Right lobe of liver (tissue), 6 donors: ENCODE measurements at places on chromosomes 3 and 15.
A peak's percentile ranks its signal among the peaks of the same experiment; 100 is the strongest.

- no peaks in the 10 kb centered on the region for H3K36me3 ChIP-seq
- no peaks in the 10 kb centered on the region for H3K4me1 ChIP-seq
- H3K4me3 ChIP-seq, result peak overlapping the region; percentile 20
- no peak for DNase-seq
- no peak overlapping the region for H3K27ac ChIP-seq
These were observed 1.4 kb downstream of the PLCB2 start for GRCh38 chr15:40306371-40306770.

GRCh38 chr3:176274161-176274560 lies 923.1 kb downstream of the TBL1XR1 start:
- no peak overlapping the region for H3K27ac ChIP-seq
- no peaks in the 10 kb centered on the region for H3K27me3 ChIP-seq
- H3K4me1 ChIP-seq, result no peaks in the 10 kb centered on the region
- no peak overlapping the region for H3K4me3 ChIP-seq
- H3K36me3 ChIP-seq, result no peaks in the 10 kb centered on the region

DNA sequence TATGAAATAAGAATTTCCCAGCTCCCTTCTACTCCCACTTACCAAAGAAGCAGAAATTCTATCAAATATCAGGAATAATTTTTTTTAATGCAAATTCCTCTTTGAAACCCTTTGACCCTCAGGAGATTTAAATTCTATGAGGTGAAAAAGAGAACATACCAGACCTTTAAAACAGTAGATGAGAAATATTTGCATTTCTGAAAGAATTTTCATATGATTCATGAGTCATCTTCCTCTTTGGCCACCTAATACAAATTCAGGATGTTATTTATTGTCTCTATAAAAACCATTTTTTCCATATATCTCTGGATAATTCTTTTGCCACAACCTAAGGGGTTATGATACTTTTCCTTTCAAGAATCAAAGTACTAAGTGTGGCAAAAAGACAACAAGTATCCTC lies 67.3 kb upstream of the ST3GAL6 start:
- H3K36me3 ChIP-seq, result no peaks in the 10 kb centered on the region
- no peaks in the 10 kb centered on the region for H3K27me3 ChIP-seq
- DNase-seq, result no peak
- H3K4me3 ChIP-seq, result no peak overlapping the region

GRCh38 chr15:83285979-83286553 lies 1.6 kb upstream of the BNC1 start:
- no peak overlapping the region for H3K4me3 ChIP-seq
- no peaks in the 10 kb centered on the region for H3K4me1 ChIP-seq
- no peaks in the 10 kb centered on the region for H3K27me3 ChIP-seq
- no peak for DNase-seq
- H3K36me3 ChIP-seq, result no peaks in the 10 kb centered on the region
- H3K27ac ChIP-seq, result no peak overlapping the region

DNA sequence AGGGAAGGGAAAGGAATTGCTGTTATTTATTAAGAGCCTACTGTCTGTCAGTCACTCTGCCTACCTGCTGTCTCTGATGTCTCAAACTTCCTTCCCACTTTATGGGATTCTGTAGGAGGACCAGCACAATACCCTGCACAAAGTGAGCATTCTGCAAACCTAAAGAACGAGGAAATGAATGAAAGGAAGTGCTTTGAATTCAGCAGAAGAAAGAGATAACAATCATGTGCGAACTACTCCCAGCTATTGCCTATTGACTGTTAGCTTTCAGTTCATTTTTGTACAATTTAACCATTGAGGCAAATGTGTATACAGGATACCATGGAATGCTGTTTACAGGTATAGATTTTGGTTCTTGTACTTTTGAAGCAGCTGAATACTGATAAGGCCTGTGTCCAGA lies 66.8 kb downstream of the CMSS1 start:
- no peaks in the 10 kb centered on the region for H3K27me3 ChIP-seq
- H3K4me1 ChIP-seq, result no peaks in the 10 kb centered on the region
- DNase-seq, result no peak
- H3K27ac ChIP-seq, result no peak overlapping the region

GRCh38 chr3:61358364-61358763 lies 107.1 kb upstream of the FHIT start:
- H3K27me3 ChIP-seq, result no peaks in the 10 kb centered on the region
- no peaks in the 10 kb centered on the region for H3K36me3 ChIP-seq
- H3K4me3 ChIP-seq, result no peak overlapping the region
- peak; percentile 45 for DNase-seq
- H3K27ac ChIP-seq, result no peak overlapping the region
- H3K4me1 ChIP-seq, result no peaks in the 10 kb centered on the region

- H3K4me3 ChIP-seq, result no peak overlapping the region
- no peaks in the 10 kb centered on the region for H3K36me3 ChIP-seq
- H3K27ac ChIP-seq, result no peak overlapping the region
- no peaks in the 10 kb centered on the region for H3K4me1 ChIP-seq
These were observed 14.9 kb downstream of the LIPH start for GRCh38 chr3:185537369-185537970.

DNA sequence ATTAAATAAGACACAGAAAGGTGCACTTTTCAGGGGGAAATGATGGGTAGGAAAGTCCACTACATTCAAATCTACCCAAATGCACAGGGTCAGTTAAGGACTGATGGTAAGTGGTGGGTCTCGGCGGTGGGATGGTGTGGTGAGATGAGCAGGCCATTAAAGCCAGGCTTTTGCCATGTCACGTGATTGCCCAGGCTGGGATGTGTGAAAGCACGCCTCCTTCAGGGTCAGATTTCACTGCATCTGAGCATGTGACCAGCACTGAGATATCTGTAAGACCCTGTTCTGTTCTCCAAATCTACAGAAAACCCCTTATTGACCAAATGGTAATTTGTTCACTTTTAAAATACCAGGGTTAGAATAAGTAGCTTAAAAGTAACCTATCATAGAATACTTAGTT lies 301.5 kb downstream of the MEX3B start:
- no peaks in the 10 kb centered on the region for H3K36me3 ChIP-seq
- no peaks in the 10 kb centered on the region for H3K27me3 ChIP-seq
- no peak for DNase-seq
- H3K4me3 ChIP-seq, result no peak overlapping the region

- no peaks in the 10 kb centered on the region for H3K27me3 ChIP-seq
- no peak overlapping the region for H3K4me3 ChIP-seq
These were observed 228.1 kb downstream of the SNRPN start for GRCh38 chr15:25182736-25183445.

GRCh38 chr3:12719541-12719940 lies 39.5 kb downstream of the TMEM40 start:
- H3K27me3 ChIP-seq, result no peaks in the 10 kb centered on the region
- no peak overlapping the region for H3K4me3 ChIP-seq
- H3K4me1 ChIP-seq, result no peaks in the 10 kb centered on the region
- no peak overlapping the region for H3K27ac ChIP-seq
- H3K36me3 ChIP-seq, result no peaks in the 10 kb centered on the region
- DNase-seq, result no peak

- H3K4me3 ChIP-seq, result no peak overlapping the region
- no peaks in the 10 kb centered on the region for H3K36me3 ChIP-seq
- DNase-seq, result no peak
- H3K27ac ChIP-seq, result no peak overlapping the region
- H3K4me1 ChIP-seq, result no peaks in the 10 kb centered on the region
These were observed 194.2 kb downstream of the EBLN2 start for GRCh38 chr3:73255609-73256029.

GRCh38 chr15:101652786-101653430 lies 727 bp upstream of the TM2D3 start:
- H3K4me3 ChIP-seq, result peak overlapping the region; percentile 92
- peak overlapping the region; percentile 97 for H3K27ac ChIP-seq
- DNase-seq, result peak; percentile 58
- no peaks in the 10 kb centered on the region for H3K4me1 ChIP-seq

- no peak for DNase-seq
- H3K27me3 ChIP-seq, result no peaks in the 10 kb centered on the region
- H3K4me3 ChIP-seq, result no peak overlapping the region
- H3K27ac ChIP-seq, result no peak overlapping the region
- H3K36me3 ChIP-seq, result no peaks in the 10 kb centered on the region
- H3K4me1 ChIP-seq, result no peaks in the 10 kb centered on the region
These were observed 277.9 kb upstream of the SEMA6D start for GRCh38 chr15:47439146-47440111.

DNA sequence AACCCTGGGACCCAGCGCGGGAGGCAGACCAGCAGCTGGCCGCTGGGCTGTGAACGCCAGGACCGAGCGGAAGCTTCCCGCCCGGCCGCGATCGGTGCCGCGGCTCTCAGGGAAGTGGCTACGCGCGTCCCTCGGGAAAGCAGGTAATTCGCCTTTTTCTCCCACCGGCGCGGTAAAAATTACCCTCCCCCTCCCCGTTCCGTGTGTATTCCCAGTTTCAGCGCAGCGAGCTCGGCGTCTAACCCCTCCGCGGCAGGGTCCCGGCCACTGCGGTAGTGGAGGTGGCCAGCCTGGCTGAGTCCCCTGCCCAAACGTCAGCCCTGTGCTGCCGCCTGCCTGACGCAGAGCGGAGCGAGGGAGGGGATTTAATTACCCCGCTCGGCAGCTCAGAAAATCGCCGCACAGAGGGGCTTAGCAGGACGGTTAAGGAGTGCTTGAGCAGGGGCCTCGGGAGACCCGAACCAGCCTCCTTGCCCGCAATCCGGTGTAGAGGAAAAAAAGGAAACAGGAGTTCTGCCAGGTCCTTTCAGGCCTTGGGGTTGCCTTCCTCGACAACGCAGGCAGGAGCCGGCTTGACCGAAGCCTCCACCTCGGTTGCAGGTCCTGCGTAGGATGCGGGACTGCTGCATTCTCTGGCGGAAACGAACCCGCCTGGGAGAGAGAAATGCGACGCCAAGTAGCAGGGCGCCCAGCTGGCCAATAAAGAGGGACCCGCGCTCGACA lies 2.9 kb downstream of the GATA2 start:
- H3K27me3 ChIP-seq, result peaks cover 74% of the 10 kb centered on the region
- no peaks in the 10 kb centered on the region for H3K36me3 ChIP-seq
- DNase-seq, result peak; percentile 46
- H3K4me3 ChIP-seq, result peak overlapping the region; percentile 47
- H3K4me1 ChIP-seq, result peaks cover 2% of the 10 kb centered on the region

GRCh38 chr3:64105816-64106215 lies 82.5 kb upstream of the PSMD6 start:
- H3K4me3 ChIP-seq, result no peak overlapping the region
- no peaks in the 10 kb centered on the region for H3K36me3 ChIP-seq
- H3K27me3 ChIP-seq, result no peaks in the 10 kb centered on the region
- H3K4me1 ChIP-seq, result no peaks in the 10 kb centered on the region

DNA sequence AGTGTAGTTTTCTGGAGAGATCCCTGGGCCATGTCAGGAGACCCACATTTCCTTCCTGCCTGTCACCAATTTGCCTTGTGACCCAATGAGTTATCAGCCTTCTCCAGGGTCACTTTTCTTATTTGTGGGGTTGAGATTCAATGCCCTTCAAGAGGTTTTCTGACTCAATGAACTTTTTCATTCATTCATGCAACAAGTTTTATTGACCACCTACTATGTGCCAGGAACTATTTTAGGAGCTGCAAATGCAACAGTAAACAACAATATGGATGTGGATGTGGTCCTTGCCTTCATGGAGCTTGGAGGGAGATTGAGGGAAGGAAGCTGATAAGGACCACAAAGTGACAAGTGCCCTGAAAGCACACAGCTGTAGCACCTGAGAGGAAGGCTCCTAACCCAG lies 142.8 kb downstream of the OPA1 start:
- no peaks in the 10 kb centered on the region for H3K4me1 ChIP-seq
- no peaks in the 10 kb centered on the region for H3K36me3 ChIP-seq
- H3K27me3 ChIP-seq, result no peaks in the 10 kb centered on the region

DNA sequence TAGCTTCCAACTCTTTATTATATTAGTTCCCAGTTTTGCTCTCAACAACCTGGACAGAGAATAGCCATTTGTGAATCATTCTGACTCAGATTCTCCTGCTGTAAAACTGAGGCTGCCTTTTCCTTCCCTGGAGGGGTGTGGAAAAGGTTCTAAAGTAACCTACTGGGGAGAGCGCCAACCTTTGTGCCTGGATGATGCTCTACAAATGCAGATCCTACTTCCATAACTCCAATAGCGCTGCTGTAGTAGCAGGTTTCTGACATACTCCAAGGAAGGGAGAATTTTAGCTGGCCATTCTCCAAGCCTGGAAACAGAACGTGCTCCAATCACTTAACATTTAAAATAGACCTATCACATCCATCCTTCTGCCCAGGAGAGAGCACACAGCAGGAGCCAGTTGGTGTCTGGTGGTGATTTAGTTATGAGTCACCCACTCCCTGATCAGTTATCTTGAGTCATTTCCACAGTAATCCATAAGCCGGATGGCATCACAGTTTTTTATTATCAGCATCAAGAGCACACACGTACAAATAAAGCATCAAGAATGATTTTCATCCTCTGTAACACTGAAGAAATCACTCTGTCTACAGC lies 38.3 kb downstream of the MYH15 start:
- no peak overlapping the region for H3K27ac ChIP-seq
- H3K4me3 ChIP-seq, result no peak overlapping the region
- H3K4me1 ChIP-seq, result no peaks in the 10 kb centered on the region
- no peaks in the 10 kb centered on the region for H3K27me3 ChIP-seq

DNA sequence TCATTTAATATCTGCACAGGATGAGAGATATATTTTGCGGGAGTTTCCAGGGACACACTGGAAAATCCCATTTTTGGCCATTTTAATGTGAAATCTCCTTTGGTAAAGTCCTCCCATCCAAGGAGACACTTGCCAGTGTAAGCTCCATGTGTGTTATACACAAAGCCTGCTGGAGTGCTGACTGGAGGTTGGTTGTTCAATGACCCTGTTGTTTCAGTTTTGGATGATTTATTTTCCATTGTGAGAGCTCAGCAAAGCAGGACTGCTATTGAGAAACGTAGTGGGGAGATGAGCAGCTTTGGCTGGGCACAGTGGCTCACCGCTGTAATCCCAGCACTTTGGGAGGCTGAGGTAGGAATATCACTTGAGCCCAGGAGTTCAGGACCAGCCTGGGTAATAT lies 127.7 kb downstream of the NUP210 start:
- H3K4me1 ChIP-seq, result no peaks in the 10 kb centered on the region
- no peak overlapping the region for H3K4me3 ChIP-seq
- no peaks in the 10 kb centered on the region for H3K36me3 ChIP-seq
- no peaks in the 10 kb centered on the region for H3K27me3 ChIP-seq
- H3K27ac ChIP-seq, result no peak overlapping the region
- no peak for DNase-seq

DNA sequence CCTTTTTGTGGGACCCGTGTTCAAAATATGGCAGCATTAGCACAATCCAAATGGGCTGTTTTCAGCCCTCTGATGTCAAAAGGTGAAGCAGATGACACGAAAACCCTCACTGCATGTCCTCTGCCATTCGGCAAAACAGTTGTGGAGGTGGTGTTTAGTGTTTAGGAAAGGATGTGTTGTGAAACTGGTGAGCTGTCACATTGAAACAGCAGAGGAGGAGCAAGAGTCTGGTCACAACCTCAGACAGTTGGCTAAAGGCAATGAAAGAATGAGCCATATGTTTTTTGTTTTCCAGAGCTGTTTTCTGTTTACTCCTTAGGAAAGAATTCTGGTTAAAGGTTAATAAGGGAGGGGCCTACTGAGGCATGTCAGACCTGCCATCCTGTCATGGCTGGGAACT lies 140.7 kb downstream of the VPS8 start:
- H3K27ac ChIP-seq, result no peak overlapping the region

GRCh38 chr3:184236636-184237035 lies 7.3 kb downstream of the VWA5B2 start:
- H3K27me3 ChIP-seq, result no peaks in the 10 kb centered on the region
- H3K4me3 ChIP-seq, result no peak overlapping the region
- no peaks in the 10 kb centered on the region for H3K36me3 ChIP-seq
- DNase-seq, result no peak
- no peak overlapping the region for H3K27ac ChIP-seq
